ENCODE measurements at places on chromosomes 11 and 22.

GRCh38 chr11:132046288-132046865, 676.0 kb downstream of the NTM start:
- DNase-seq: no peak

- DNase-seq: no peak
Measured at GRCh38 chr11:1988667-1989317, 8.8 kb downstream of the H19 start.

GRCh38 chr11:69361048-69361447, 67.1 kb downstream of the MYEOV start:
- DNase-seq: no peak

- no peak for DNase-seq
Measured at GRCh38 chr11:70327717-70328116, 57.2 kb downstream of the PPFIA1 start.

- no peak for DNase-seq
Measured at GRCh38 chr22:50399751-50400331, 56.7 kb downstream of the PPP6R2 start.

DNA sequence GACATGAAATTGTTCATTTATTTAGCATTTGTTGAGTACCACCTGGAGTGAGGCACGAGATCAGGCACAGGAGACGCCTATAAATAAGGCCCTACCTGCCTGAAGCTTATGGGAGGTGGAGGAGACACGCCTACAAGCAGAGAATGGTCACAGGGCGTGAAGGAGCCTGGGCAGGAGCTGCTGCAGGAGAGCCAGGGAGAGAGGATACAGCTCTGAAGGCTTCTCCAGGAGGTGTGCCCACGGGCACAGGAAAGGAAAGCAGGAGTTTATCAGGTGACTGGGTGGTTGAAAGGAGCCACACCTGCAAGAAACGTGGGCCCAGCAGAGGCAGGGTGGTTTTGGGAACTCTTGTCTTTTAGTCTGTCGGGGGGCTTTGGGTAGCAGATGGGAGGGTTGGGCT, 70.3 kb downstream of the BMAL1 start:
- DNase-seq: no peak

- no peak for DNase-seq
Measured at GRCh38 chr11:80424012-80424695, 983.3 kb upstream of the TENM4 start.

GRCh38 chr22:20107951-20108756, 7.8 kb upstream of the RANBP1 start:
- no peak for DNase-seq

DNA sequence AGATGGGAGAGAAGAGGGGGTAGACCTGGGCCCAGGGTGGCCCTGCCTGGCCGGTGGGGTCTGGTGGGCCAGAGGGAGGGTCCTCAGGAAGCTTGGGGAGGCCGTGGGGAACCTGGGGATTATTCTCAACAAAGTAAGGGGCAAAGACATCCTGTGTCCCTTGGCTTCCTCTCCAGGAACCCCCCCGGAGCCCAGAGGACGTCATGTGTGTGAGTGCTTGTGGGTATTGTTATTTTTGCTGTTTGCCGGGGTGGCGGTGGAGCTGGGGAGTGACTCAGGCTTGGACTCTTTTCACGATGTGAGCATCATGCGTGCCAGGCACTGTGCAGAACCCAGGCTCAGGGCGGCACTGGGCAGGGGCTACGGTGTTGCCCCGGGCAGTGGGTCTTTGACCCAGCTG, 982 bp upstream of the SHANK3 start:
- DNase-seq: no peak

- no peak for DNase-seq
Measured at GRCh38 chr22:20025401-20026203, 4.7 kb downstream of the TANGO2 start.

- DNase-seq: no peak
Measured at GRCh38 chr11:30786256-30787110, 200.3 kb upstream of the MPPED2 start.

DNA sequence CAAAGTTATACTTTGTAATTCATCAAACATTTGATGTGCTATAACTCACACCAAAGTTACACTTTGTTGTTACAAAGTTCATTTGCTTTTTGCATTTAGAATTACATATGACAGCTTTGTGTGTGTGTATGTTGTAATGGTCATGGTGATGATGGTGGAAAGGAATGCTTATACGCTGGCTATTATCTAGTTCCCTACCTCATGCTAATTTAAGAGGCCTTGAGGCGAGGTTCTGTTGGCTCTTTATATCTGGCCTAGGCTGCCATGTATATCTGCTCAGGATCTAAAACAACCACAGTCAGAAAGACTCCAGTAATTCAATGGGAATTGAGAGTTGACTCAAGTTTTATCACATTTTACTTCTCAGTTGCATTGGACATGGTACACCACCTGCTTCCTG, 123.4 kb downstream of the SLC17A6 start:
- no peak for DNase-seq

DNA sequence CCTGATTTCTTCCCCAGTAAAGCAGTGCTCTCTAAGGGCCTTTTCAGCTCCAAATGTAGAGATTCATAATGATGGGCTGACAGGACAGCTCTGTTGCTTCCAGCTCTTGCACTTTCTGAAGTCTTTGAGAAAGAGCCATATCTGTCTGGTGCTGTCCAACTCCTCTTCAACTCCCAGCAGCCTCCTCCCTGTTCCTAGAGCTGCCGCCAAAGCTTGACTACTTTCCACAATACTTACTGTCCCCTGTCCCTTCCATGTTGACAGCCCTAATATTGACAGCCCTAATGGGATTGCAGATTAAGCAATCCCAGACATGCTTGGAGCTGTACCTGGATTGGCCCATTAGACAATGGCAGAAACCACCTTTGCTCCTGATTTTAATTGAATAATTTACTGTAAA, 29.6 kb downstream of the INSC start:
- no peak for DNase-seq

DNA sequence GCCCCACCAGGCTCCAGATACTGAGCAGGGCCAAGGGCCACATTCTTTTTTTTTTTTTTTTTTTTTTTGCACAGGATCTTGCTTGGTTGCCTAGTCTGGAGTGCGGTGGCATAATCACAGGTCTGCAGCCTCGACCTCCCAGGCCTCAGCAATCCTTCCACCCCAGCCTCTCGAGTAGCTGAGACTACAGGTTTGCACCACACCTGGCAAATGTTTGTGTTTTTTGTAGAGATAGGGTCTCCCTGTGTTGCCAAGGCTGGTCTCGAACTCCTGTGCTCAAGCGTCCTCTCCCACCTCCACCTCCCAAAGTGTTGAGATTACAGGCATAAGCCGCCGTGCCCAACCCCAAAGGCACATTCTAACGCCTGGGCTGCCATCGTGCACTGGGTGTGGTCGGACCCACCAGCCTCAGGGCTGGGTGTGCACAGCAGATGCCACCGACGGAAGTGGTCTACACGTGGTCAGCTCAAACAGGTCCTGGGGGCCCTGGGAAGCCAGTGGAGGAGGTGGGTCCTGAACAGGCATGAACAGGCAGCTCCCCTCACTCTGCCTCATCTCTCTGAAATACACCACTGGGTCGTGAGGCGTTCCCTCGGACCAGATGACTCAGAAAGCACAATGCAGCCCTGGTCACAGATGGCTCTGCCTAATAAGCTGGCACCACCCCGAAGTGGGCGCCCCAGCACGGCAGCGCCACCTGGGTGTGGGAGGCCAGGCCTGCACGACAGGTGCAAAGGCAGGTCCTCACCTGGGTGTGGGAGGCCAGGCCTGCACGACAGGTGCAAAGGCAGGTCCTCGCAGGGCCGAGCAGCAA, 5.1 kb upstream of the B4GALNT4 start:
- DNase-seq: no peak

- no peak for DNase-seq
Measured at GRCh38 chr22:45859231-45860161, 117.5 kb downstream of the WNT7B start.

DNA sequence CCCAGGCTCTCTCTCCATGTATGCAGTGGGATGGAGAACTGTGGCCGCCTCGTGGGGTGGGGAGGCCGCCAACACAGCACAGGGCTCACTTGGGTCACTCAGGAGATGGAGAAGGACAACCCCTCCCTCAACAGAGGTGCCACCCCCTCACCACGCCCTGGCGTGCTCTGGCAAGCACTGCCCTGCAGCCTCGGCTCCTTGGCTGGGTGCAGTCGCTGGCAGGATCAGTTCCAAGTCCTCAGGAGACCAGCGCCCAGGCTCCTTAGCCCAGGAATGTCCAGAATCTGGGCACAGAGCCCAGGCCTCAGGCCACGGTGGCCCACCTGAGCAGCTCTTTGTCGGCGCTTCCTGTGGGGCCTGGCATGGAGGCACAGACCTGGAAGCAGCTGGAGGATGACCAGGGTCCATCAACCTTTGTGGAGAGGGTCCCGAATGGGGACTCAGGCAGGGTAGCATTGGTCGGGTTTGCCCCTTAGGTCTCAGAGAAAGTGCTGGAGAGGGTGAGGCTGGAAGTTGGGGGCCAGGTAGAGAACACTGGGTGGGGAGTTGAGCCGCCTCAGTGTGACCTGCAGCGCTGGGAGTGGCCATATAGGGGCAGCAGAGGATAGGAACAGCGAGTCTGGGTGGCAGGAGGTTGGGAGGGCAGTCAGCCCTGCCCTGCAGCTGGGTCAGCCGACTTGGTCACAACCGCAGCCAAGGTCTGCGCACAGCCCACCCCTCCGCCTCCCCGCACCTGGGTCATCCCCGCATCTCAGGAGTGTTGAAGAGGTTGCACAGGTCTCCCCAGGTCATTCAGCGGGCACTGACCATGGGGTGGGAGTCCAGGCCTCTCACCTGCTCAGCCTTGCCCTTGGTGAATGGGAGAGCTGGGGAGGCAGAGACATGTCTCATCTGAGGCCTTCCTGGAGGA, 8.2 kb downstream of the SUSD2 start:
- no peak for DNase-seq

- DNase-seq: no peak
Measured at GRCh38 chr11:14409891-14410290, 50.9 kb upstream of the RRAS2 start.

- no peak for DNase-seq
Measured at GRCh38 chr11:117396970-117397369, 69.3 kb downstream of the CEP164 start.

DNA sequence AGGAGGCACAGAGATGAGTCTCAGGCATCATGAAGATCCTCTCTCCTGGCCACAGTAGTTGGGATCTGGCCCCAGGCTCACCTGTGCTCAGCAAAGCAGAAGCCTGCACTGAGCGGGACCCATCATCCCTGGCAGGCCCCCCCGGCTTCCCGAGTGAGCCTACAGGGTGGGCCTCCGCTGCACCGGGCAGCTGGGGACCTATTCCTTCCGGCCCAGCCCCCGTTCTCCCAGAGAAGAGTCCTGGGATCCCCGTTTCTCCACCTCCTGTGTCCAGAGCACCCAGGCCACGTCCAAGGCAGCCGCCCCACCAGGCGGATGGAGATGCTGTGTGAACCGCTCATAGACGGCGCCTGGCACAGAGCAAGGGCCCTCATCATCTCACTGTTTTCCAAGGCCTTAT, 52.5 kb downstream of the ANO1 start:
- DNase-seq: no peak

DNA sequence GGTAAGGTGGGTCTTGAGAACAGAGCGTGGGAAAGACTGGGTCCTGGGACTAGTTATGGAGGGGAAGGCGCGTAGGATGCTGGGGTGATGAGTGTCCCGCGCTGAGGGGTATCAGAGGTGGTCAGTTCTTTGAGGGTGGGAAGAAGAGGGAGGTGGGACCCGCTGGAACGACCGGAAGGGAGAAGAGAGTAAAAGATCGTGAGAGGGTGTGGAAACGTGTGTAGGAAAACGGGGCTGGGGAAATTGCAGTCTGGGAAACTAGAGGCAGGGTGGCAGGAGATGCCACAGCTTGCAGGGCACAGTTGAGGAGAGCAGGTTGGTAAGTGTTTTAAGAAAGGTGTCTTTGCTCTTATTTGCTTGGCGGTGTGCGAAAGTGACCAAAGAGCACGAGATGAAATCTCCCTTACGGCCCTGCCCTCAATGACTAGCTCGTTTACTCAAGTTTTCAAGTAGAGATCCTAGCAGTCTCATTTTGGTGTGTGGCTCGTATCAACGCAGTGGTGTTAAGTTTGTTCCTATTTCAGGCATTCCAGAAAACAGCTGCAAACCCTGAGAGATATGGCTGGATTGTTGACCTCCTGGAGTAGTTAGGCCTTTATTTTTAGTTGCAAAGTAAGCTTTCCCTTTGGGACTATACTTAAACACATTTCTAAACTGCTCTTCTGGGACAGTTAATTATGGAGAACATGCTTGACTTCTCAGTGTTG, 615 bp downstream of the STT3A start:
- no peak for DNase-seq

- no peak for DNase-seq
Measured at GRCh38 chr11:128335729-128336128, 251.6 kb downstream of the ETS1 start.

- no peak for DNase-seq
Measured at GRCh38 chr11:93895106-93895862, 44.9 kb upstream of the VSTM5 start.

GRCh38 chr11:20632169-20632532, 32.7 kb downstream of the SLC6A5 start:
- DNase-seq: no peak

GRCh38 chr11:22976146-22976545, 115.9 kb upstream of the CCDC179 start:
- no peak for DNase-seq

DNA sequence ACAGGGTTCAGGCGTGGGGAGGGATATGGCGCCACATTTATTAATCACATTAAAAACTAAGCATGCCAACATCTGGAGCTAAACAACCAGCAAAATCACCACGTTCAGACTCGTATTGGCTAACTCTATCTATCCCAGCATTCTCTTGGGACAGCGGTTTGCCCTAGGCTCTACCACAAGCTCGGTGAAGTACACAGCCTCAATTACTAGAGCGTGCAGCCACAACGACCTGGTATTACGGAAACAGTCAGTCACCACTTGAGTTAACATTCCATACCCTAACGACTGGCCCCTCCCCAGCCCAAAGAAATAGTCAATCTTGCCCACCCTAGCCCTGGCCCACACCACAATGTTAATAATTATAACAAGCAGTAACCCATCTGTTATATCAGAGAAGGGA, 32.1 kb downstream of the APOL5 start:
- no peak for DNase-seq

- no peak for DNase-seq
Measured at GRCh38 chr11:128776424-128777284, 82.8 kb downstream of the FLI1 start.

DNA sequence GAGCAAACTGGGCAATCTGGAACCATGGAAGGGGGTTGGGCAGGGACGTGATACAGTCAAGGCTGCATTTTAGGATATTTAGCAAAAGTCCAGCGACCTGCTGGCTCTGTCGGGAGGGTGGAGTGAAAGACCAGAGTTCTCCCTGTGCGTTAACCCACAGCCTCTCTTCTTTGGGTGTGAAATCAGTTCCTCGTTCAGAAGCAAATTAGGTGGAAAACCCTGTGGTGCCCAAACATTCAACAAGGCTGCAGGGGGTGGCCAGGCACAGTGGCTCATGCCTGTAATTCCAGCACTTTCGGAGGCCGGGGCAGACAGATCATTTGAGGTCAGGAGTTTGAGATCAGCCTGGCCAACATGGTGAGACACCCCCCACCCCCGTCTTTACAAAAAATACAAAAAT, 5.9 kb downstream of the TMEM151A start:
- no peak for DNase-seq

Data from thoracic aorta (tissue), 2 donors.